ENCODE measurements at places on chromosomes 3 and 15.

- DNase-seq = no peak
Observed at GRCh38 chr3:178109691-178110090, 426.5 kb upstream of the KCNMB2 start.

- no peak for DNase-seq
Observed at GRCh38 chr15:66573719-66574595, 8.2 kb upstream of the LCTL start.

GRCh38 chr3:56591262-56591661 is 34.3 kb downstream of the CCDC66 start:
- DNase-seq = no peak

DNA sequence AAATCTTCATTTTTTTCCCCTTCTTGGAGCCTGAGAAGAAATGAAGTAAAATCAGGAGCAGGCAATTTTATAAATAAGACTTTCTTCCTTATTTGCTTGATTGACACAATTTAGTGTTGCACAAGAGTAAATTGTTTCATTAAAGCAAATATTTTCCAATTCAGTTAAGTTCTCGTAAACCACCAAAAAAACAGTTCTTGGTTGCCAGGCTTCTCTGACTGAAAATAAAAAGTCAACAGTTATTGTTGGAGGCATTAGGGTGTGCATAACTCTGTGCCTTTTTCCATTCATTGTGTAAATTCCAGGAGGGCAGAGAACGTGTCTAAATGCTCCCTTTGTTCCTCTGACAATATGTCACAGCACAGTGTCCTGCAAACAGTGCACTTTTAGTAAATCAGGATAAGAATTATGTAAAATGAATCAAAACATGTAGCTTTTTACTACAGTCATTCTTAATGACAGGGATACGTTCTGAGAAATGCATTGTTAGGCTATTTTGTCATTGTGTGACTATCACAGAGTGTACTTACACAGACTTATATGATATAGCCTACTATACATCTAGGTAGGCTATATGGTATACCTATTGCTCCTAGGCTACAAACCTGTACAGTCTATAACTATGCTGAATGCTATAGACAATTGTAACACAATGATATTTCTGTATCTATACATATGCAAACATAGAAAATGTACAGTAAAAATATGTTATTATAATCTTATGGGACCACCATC is at the start of gene CP:
Gene CP (minus strand): TSS at position 47 of the 735 bp plus-strand sequence. CDS start 37 bp downstream, at position 10.
- peak; percentile 68 for DNase-seq

- DNase-seq = no peak
Observed at GRCh38 chr15:81301815-81302399, 22.0 kb downstream of the STARD5 start.

DNA sequence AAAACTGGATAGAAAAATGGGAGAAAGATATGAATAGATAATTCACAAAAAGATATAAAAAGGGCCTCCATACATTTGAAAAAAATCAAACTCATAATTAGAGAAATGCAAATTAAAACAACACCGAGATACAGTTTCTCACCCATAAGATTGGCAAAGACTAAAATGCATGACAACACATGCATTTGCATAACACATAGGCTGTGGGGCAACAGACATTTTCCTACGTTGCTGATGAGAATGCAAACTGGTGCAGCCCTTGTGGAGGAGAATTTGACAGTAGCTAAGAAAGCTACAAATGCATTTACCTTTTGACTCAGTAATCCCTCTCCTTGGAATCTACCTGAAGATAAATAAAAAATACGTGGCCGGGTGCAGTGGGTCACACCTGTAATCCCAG is 11.4 kb upstream of the CAND2 start:
- no peak for DNase-seq

- DNase-seq = no peak
Observed at GRCh38 chr3:71191031-71191482, 392.5 kb downstream of the FOXP1 start.

DNA sequence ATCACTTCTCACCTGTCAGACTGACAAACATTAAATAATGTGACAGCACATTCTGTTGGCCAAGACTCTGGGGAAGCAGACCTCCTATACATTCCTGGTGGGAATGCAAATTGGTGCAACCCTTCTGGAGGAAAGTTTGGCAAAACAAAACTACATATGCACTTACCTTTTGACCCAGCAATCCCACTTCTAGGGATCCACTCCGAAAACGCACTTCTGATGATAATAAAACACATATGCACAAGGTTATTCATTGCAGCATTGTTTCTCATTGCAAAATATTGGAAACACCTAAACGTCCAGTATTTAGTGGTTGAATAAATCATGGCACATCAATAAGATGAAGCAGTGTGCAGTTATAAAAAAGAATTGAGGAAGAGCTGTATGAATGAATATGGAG is 145.5 kb upstream of the ABHD17C start:
- no peak for DNase-seq

Measured in Caki2 (cell line).